ENCODE measurements at places on chromosomes 7 and 10.
A peak's percentile ranks its signal among the peaks of the same experiment; 100 is the strongest.

DNA sequence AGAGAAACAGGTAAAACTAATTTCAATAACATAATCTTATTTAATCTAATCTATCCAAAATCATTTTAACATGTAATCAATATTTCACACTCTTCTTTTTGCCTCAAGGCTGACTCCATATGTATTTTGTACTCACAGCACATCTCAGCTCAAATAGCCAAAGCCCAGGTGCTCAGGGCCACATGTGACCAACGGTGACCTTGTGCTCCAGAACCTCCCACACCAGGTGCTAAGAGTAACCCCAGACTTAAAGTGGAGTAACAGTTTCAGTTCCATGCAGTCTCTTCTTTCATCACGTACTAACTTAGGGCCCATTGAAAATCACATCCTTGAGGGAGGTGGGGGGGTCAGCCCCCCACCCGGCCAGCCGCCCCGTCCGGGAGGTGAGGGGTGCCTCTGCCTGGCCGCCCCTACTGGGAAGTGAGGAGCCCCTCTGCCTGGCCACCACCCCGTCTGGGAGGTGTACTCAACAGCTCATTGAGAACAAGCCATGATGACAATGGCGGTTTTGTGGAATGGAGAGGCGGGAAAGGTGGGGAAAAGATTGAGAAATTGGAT, 47.3 kb downstream of the NCAPG2 start:
- no peak for DNase-seq

- DNase-seq = peak; percentile 85
These were observed 1.6 kb downstream of the HOXA3 start for GRCh38 chr7:27150568-27151340.

GRCh38 chr7:81333004-81333403, 414.2 kb upstream of the SEMA3C start:
- DNase-seq = peak; percentile 66

- no peak for DNase-seq
These were observed 92.2 kb downstream of the GRK5 start for GRCh38 chr10:119299531-119299930.

GRCh38 chr7:151017953-151018420, 6.3 kb downstream of the ATG9B start:
- no peak for DNase-seq

GRCh38 chr10:62348029-62348428, 26.1 kb upstream of the ZNF365 start:
- DNase-seq = no peak

- no peak for DNase-seq
These were observed 185.7 kb downstream of the STK31 start for GRCh38 chr7:23895666-23896096.

DNA sequence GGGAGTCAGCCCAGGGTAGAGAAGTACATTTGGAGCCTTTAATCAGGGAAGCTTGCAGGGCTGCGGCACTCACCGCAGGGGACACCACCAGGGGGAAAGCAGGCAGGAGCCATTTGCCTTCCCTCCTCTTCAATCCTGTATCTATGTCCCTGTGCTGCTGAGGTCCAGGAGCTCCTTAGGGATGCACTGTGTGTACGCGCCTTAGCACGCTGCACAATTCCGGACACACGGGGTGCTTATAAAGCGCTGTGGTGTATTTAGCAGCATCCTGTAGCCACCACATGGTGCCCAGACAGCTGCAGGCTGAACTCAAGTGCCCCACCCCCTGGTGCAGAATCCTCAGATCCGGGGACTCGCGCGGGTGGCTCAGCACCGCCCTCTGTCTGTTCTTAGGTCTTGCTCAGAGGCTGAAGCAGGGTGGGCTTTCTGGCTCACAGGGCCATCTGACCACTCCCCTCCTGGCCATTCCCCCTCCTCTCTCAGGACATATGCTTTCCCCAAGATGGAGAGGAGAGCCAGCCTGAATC, 421.4 kb downstream of the SDK1 start:
- DNase-seq = peak; percentile 7

- DNase-seq = no peak
These were observed 36.7 kb downstream of the GLCCI1 start for GRCh38 chr7:8005279-8005678.

GRCh38 chr7:46162609-46163008, 241.5 kb upstream of the IGFBP3 start:
- DNase-seq = no peak

GRCh38 chr10:3790858-3791257, 5.8 kb upstream of the KLF6 start:
- no peak for DNase-seq

DNA sequence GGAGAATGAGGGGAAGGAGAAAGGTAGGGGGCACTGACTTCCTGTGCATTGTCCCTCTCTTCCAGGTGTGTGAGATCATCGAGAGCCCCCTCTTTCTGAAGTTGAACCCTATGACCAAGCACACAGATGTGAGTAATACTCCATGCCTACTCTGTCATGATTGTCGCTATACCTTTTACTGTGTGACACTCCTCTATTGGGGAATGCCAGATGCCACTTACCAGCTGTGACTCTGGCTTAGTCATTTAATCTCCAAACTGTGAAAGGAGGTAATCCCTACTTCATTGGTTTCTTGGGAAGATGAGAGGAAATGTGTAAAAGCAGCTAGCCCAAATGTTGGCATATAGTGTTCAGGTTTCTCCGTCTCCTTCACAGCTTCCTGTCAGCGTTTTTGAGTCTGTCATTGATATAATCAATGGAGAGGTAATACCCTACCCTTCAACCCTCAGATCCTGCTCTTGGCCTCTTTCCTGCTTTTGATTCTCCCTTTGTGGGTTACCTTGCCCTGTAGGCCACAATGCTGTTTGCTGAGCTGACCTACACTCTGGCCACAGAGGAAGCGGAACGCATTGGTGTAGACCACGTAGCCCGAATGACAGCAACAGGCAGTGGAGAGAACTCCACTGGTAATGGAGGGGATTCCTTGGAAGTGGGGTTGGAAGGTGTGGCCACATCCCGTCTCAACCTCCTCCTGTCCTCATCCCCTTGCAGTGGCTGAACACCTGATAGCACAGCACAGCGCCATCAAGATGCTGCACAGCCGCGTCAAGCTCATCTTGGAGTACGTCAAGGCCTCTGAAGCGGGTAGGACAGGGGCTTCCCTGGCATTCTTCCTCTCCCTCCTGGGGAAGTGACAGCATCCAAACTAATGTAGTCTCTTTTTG, 2.0 kb downstream of the COPS6 start:
- DNase-seq = peak; percentile 21

- DNase-seq = peak; percentile 70
These were observed 4.1 kb upstream of the SFR1 start for GRCh38 chr10:104117839-104118323.

GRCh38 chr10:68992636-68993440, 4.2 kb downstream of the KIFBP start:
- peak; percentile 94 for DNase-seq

DNA sequence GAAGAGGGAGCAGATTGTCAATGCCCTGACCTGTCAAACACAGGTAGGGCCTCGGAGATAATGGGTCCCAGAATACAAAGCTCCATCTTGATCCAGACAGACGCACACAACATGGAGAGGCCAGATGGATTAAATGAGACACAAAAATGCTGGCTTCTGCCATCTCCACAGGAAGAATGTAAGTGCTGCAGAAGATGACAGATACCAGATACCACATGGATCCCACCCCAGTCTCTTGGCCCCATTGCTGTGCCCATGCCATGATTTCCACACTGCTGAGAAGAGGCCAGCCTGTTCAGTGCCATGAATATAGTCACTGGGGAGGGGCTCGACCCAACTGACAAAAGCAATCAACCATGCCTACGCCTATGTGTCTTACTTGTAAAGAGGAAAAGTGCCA, 487.9 kb downstream of the PARD3 start:
- DNase-seq = no peak

DNA sequence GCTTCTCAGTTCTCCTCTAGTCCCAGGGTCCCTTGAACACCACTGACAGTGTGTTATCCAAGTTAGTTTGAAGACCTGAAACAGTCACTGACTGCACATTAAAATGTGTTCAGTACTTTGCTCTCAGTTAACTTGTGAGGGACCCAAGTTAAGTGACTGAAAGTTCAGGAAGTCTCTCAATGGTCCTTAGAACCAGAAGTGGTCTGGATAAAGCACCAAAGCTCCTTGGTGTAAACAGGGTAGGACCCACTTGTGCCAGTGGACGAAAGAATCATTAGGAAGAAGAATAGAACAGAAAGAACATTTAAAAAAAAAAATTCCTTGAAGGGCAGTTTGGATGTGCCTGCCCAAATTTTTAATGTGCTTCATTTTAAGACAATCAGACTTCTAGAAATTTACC, 45.1 kb downstream of the NOD1 start:
- DNase-seq = no peak
